ENCODE measurements at places on chromosomes 12 and 14.
A peak's percentile ranks its signal among the peaks of the same experiment; 100 is the strongest.

DNA sequence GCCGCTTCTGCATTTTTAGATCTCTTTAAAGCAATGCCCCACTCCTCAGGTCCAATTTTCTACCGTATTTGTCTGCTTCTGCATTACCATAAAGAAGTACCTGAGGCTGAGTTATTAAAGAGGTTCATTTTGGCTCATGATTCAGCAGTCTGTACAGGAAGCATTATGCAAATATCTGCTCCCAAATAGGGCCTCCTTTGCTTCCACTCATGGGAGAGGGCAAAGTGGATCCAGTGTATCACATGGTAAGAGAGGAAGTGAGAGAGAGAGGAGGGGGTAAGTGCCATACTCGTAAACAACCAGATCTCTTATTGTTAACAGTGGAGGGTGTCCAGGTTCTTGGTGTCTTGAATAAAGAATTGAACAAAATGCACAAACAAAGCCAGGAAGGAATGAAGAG is 316.1 kb upstream of the SEL1L start:
- DNase-seq: no peak

DNA sequence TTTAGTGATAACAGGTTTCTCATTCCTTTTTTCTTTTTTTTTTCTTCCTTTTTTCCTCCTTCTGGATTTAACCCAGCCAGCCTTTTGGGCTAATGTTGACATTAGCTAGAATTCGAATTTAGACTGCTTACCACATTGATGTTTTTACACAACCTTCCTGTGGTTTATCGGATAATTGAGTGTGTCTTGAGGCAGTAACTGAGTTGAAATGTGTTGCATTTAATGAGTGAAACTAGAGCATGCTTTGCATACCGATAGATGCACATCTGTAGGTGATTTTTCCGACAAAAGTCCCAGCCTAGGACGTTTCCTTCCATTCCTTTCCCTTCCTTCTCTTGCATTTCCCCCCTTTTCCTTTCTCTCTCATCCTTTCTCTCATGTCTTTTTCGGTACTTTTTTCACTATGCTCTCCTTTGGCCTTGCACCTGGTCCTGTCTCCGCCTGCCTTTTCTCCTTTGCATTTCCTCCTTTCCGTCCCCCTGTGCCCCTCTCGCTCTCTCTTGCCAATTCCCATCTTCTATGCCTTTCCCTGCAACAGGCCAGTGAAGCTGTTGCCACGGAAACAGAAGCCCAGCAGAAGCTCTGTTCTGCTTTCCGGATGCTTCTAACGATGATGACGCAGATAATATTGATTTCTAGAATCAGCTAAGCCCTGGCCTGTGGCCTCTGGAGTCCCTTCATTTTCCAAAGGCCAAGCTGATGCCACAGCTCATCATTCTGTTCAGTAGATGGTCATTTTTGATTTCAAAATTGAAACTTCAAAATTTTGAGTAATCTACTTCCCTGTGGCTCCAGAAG is 76.1 kb downstream of the SLC25A47 start:
- DNase-seq: no peak

DNA sequence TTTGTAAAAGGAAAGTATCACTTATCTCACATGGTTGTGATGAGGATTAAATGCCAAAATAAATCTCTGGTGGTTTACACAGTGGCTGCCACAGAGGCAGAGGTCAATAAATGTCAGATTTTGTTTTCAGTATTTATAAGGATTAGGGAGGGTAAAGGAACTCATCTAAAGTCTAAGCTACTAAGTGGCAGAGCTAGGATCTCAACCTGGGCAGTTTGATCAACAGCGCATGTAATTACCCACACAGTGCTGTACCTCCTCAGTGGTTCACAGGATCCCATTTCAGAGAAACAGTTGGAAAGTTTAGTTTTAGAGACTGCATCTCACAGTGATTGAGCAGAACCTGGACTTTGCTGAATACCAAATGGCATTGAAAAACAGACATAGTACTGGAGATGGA is 44.9 kb upstream of the RIC8B start:
- no peak for DNase-seq

GRCh38 chr14:95434121-95434520 is 82.3 kb downstream of the SYNE3 start:
- no peak for DNase-seq

DNA sequence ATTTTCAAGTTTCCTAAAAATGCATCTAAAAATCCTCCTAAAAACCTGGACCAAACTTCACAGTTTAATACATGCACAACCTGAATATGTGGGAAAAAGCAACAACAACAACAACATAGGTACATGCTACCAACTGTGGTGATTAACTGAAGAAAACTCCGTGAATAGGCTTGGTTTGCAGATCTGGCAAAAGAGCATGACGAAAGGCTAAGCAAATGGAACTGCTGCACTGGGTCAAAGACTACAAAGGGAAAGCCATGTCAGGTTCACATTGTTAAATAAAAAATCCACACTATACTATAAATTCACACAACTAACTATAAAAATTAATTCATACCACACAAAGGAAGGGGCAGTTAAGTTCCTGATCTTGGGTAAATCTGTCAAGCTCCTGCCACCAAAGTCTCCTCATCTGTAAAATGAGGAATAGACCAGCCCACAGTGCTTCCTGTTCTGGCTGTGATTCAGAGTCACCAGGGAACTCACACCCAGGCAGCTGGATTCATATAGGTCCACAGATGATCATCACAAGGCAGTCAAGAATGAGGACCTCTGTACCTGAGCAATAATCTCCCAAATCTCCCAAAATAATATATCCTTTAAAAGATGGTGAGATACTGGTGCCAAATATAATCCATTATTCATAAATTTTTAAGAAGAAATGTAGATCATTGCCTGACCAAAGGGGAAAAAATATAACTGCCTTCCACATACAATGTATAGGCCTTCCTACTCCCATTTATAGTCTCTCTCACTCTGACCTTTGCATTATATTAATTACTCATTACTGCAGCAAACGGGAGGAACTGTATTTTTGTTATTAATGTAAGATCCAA is 7.0 kb downstream of the CORO1C start:
- DNase-seq: no peak

DNA sequence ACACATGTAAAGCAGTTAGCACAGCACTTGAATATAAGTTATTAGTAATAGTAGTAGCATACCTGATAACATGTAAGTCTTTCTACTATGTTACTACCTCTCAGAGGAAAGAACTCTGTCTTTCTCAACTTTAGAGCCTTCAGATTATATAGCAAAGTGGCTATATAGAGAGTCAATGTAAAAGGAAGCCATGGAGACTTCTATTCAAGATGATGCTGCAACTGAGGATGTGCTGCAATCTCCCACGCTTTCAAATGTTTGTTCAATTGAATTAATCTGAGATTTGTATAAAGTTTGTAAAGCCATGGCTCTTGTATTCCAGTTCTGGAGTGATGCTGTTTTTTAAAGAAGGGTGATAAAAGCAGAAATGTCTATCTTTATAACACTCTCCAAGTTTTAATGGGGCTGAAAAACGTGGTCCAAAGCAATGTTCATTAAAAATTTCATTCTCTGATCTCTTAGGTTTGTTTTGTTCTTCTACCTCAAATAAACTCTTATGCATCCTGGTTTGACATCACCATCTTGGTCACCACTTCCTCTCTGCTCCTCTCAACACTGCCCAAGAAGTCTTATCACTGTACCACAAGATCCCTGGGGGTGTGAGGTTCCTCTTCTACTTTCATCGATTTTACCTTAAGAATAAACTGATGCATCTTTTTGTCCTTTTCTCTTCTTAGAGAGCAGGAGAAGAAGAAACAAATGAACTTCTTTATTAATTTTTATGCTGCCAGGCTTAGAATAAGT is 40.6 kb downstream of the C12orf42 start:
- DNase-seq: no peak

DNA sequence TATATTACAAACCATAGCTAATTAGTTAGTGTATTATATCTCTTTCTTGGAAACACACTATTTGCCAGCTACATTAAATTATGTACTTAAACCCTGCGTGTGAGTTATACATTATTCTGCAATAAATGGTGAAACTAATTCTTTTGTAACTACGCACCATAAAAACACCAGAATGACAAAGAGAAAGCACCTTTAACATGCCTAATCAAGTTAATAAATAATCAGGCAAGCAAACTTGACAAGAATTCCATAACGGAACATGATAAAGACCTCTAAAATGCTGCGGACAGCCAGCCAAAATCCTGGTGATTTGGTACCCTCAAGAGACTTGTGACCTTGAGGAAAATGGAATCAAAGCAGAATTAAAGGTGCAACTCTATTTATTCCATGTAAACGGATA is 375.3 kb upstream of the KITLG start:
- no peak for DNase-seq

- DNase-seq: no peak
These were observed 13.0 kb downstream of the PAPLN start for GRCh38 chr14:73250317-73250713.

- DNase-seq: no peak
These were observed 434.7 kb downstream of the FUT8 start for GRCh38 chr14:65847075-65847847.

DNA sequence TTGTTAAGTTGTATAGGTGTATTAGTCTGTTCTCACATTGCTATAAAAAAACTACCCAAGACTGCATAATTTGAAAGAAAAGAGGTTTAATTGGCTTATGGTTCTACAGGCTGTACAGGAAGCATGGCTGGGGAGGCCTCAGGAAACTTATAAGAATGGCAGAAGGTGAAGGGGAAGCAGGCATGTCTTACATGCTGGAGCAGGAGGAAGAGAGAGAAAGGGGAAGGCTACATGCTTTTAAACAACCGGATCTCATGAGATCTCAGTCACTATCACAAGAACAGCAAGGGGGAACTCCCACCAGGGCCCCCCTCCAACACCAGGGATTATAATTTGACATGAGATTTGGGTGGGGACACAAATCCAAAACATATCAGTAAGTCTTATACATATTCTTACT is 60.5 kb upstream of the OR10AD1 start:
- no peak for DNase-seq

GRCh38 chr12:32087306-32087705 is 19.3 kb upstream of the BICD1 start:
- no peak for DNase-seq

DNA sequence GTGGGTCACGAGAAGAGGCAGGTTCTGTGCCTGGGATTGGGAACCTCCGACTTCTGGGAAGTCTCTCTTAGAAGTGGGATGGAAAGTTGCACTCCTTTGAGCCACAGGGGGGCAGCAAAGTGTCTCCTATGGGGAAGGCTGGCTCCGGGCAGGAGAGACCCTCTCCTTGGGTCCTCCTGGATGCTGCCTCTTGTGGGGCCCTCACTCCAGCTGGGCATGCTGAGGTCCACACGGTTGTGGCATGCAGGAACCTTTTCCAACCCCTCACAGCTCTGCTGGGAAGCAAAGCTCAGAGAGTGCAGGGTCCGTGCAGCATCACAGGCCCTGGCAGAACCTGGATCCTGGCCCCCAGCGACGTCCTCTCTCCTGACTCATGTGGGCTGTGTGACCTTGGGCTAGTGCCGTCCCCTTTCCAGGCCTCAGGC is 17.4 kb downstream of the SDSL start:
- no peak for DNase-seq

DNA sequence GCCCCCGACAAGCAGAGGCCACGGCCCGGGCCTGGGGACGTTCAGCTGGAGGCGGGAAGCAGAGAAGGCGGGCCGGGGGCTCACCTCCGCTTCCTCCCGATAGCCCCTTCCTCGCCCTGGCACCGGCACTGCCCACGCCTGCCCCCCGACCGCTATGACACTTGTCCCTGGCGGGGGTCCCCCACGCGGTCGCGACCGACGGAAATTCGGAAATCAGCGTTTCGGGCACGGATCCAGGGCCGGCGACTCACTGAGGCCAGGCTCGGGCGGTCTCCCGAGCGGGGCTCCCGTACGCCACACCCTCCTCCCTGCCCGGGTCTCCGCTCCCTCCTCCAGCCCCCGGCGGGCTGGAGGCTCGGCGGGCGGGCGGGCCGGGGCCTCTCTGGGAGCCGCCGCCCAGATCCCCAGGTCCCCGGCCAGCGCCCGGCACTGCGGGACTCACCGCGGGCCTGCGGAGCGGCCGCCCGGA is 581 bp downstream of the PITPNM2 start:
- no peak for DNase-seq

GRCh38 chr14:103135333-103136260 is 12.3 kb downstream of the TNFAIP2 start:
- no peak for DNase-seq

- DNase-seq: peak; percentile 68
These were observed 44.5 kb upstream of the EEA1 start for GRCh38 chr12:92973614-92974013.

DNA sequence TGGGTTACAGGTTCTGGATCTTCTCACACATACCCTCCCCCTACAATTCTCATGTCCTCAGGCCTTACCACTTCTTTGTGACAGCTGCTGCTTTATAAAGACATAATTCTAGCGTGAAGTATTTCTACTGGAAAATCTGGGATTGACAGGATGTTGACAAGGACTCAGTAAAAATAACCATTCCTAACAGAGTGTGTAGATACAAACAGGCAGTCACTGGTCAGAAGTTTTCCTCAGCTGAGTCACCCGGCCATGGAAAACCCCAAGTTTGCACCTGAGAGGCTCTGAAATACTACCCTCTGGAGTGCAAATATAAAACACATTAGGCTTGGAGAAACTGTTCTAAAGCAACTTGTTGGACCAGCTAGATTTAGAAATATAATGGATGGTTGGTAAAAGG is 54.4 kb downstream of the SPPL3 start:
- DNase-seq: no peak

DNA sequence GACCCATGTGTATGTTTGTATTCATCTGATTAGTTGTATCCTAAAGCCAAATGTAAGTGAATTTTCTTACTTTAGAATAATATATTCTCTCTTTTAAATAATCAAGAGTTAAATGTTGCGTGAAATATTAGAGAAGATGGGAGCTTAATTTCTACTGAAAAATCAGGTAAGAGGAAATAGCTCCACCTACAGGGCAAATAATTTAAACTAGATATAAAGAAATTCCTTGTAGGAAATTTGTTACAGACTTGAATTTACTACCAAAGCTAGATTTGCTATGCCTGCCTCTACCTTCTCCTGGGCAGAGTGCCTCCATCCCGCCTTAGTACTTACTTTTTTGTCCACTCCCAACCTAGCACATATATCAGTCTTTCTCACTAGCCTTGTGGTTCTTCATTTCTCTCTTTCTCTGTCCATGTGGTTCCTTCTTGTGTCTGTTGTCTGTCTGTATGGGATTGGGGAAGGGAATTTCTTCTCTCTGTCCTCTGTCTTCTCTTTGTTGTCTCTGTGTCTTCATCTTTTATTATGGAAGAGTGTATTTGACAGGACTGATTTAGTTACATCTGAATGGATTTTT is 44.7 kb downstream of the PALS1 start:
- no peak for DNase-seq

DNA sequence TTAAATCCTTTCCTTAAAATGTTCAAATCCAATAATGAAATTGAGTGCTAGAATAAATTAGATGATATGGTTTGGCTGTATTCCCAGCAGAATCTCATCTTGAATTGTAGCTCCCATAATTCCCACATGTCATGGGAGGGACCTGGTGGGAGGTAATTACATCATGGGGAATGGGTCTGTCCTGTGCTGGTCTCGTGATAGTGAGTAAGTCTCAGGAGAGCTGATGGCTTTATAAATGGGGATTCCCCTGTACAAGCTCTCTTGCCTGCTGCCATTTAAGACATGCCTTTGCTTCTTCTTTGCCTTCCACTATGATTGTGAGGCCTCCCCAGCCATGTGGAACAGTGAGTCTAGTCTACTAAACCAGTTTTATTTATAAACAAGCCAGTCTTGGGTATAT is 508.5 kb downstream of the ETNK1 start:
- DNase-seq: no peak

Measured in fibroblast of skin of left quadriceps (primary cell).